ENCODE measurements at places on chromosomes 3 and 15.

DNA sequence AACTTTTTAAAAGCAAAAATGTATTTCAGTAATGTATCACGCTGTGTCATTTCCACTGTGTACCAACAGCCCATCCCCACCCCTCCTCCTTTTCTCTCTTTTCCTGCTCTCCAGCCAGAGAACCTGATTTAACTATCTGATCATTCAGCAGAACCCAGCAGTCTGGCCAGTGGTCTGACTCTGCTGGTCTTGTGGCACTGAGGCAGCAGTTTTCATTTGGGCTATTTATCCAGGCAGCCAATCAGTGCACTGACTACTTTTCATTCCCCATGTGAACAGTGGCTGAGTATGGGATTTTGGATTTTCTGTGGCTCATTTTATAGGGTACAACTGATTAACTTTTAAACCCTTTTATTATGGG is 56.3 kb downstream of the GPR171 start:
- no peak for DNase-seq

- peak; percentile 42 for DNase-seq
These were observed 427.5 kb downstream of the VGLL3 start for GRCh38 chr3:86563400-86563970.

- DNase-seq: peak; percentile 72
These were observed 42.5 kb downstream of the CHCHD6 start for GRCh38 chr3:126746395-126747177.

GRCh38 chr15:61657461-61657860 is 402.8 kb downstream of the VPS13C start:
- no peak for DNase-seq

DNA sequence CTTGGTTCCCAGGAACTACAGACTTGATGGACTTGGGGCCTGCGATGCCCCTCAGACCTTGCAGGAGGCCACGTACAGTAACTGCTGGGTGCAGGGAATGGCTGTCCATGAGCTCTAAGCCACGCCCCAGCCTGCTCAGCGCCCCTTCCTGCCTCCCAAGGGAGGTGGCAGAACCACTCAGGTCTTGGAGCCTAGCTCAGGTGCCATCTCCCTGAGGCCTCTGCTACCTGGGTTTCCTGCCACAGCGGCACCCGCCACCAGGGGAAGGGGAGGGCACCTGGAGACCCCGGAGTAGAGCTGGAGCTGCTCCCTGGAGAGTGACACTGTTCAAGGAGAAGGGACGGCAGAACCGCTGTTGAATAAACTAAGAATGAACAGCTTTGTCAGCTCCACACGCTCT is 77.8 kb upstream of the RPL32 start:
- no peak for DNase-seq

GRCh38 chr3:52532517-52532837 is 1.2 kb downstream of the NT5DC2 start:
- DNase-seq: peak; percentile 62

- no peak for DNase-seq
These were observed 66.5 kb downstream of the NME9 start for GRCh38 chr3:138263104-138263503.

GRCh38 chr3:31027914-31028313 is 133.5 kb upstream of the GADL1 start:
- no peak for DNase-seq

GRCh38 chr3:134476306-134476705 is 9.5 kb downstream of the ANAPC13 start:
- no peak for DNase-seq

DNA sequence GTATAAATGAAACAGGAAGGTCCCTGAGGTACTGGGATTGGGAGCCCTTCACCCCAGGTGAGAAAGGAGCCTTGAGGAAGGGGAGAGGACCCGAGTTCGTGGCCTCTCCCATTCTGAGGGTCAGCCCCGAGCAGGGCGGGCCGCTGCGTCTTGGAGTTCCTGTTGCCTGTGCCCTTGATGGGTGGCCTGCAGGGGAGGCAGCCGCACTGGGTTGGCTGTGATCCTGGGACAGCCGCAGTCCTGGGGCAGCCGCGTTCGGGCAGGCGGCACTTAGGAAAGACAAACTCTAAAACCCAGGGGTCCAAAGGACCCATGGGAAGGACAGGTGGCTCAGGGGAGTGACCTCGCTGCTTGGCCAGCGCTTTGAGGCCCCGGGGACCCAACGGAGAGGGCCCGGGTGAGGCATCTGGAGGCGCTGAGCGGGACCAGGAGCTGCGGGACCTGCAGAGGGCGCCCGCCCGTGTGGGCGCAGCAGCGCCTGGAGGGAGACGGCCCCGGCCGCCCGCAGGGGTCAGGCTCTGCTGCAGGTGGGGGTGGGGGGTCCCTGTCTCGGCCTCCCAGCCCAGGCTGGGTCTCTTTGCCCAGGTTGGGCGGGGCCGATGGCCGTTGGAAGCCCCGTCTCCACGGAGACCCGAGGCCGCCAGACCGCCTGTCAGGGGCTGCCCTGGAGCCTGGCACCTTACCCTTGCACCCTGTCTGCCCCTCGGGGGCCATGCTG is 65.1 kb downstream of the HMCES start:
- DNase-seq: no peak

GRCh38 chr3:66406163-66406562 is 94.7 kb downstream of the LRIG1 start:
- DNase-seq: no peak

GRCh38 chr3:181711325-181712135 is at the start of gene SOX2:
Gene SOX2, plus strand, starts transcription at chr3:181711925. Its CDS starts 436 bp downstream, at chr3:181712361.
- peak; percentile 88 for DNase-seq

GRCh38 chr15:63943829-63944680 is 102.2 kb downstream of the DAPK2 start:
- no peak for DNase-seq

DNA sequence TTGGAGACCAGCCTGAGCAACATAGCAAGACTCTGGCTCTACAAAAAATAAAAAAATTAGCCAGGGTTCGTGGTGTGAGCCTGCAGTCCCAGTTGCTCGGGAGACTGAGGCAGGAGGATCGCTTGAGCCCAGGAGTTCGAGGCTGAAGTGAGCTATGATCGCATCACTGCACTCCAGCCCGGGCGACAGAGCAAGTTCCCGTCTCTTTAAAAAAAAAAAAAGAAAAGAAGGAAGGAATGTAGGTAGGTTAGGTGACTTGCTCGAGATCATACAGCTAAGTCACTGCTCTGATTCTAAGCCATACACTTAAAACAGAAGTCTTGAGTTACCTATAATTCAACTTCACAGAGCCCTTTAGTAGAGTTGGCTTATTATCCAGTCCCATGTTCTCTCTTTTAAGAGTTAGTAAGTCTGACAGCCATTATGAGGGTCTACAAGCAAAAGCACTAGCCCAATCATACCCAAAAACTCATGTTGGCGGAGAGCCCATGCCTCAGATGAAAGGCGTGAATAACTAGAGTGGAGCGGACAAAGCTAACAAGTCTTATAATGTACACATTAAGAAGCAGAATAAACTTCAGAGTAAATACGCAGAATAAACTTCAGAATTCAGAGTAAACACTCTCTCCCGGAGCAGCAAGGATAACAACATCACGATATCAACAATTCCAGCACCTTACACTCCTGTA is 768 bp downstream of the AAGAB start:
- peak; percentile 11 for DNase-seq

GRCh38 chr15:57625703-57626448 is 34.2 kb downstream of the MYZAP start:
- DNase-seq: no peak

- no peak for DNase-seq
These were observed 38.4 kb downstream of the LARP6 start for GRCh38 chr15:70815604-70816003.

DNA sequence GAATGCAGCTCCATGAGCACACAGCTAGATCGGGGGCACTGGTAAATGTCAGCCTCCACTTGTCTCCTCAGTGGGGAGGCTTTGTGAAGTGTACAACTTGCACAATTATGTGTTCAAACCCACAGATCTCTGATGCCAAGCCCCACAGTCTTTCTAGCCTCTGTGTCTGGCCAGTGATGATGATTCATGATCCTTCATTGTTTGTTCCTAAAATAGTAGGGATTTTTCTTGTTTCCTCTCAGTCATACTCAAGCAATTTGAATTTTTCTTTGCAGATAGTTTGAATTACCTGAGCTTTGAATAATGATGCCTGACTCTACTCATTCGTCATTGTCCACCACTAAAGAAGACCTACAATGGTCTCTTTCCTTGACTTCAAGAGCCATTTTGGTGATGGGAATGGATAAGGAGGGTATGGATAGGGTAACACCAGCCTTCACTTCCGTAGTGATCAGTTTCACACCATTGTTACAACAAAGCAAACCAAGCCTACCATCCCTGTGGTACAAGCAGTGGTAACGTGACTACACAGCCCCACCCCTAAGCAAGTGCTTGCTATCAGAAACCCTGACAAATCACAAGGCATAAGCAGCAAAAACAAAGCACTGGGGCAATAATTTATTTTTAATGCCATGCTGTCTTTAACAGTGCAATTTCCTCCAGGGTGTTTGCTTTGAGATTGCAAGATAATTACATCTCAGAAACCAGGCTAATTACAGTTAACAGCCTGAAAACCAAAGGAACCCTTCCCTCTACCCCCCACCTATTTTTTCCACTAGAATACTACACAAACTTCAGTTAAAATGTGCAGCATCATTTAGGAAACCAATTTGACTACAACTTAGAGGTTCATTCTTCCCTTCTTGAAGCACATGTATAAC is 114.1 kb upstream of the PPP2R3A start:
- no peak for DNase-seq

DNA sequence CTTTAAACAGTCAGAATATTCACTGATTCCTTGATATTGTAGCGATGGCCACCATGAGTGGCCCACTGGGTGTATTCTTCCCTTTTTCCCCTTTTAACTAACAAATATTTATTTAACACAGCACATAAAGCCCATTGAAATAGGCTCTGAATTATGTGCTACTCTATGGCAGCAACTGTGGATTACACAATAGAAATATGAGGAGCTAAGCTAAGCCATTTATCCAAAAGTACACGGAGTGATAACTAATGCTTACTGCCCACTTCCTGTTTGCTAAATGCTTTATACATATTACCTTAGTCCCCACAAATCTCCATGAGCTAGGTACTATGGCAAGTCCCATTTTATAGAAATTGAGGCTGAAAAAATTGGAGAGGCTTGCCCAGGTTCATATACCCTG is 17.9 kb downstream of the ILDR1 start:
- no peak for DNase-seq

- no peak for DNase-seq
These were observed 1.4 kb downstream of the ARL14 start for GRCh38 chr3:160678292-160678842.

- DNase-seq: no peak
These were observed 118.8 kb upstream of the AZI2 start for GRCh38 chr3:28467414-28467813.

- DNase-seq: no peak
These were observed 308.5 kb upstream of the ARRDC4 start for GRCh38 chr15:97652041-97652440.

DNA sequence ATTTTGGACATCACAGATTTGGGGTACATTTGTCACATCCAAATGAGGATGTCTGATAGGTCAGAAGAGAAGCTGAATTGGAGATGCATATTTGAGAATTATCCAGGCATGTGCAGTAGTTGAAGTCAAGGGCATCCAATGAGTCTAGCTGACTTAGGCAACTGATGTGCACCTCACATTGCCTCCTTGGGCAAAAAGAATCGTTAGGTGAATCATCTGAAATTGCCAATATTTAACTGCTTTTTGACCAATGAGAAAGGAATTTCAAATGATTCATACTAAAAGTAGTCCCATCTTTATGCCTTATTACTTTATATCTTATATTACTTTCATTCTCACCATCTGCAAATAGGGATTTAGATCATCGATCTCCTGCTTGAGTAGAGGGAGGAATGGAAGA is 117.7 kb downstream of the CD47 start:
- DNase-seq: no peak

GRCh38 chr15:79657722-79658121 is 225.6 kb downstream of the MINAR1 start:
- DNase-seq: no peak

DNA sequence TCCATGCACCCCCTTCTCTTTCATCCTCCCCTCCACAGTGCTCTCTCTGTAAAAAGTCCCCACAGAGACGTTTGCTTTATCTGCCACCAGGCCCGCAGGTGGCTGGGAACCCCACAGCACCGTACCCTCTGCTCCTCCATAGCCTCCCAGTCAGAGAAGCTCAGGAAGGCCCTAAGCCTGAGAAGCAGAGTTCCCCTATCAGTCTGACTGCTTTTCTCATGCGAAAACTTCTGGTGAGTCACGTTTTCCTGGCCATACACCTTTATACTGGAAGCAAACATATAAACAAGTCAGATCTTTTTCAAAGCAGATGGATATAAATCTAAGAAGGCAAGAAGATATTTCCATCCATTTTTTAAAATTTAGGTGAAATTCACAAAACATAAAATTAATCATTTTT is 51.5 kb upstream of the MEF2A start:
- no peak for DNase-seq

- DNase-seq: no peak
These were observed 211.9 kb downstream of the EBLN2 start for GRCh38 chr3:73273341-73273740.

GRCh38 chr3:176661432-176661964 is 535.8 kb downstream of the TBL1XR1 start:
- no peak for DNase-seq

GRCh38 chr3:22893644-22894325 is 309.3 kb upstream of the UBE2E2 start:
- no peak for DNase-seq

DNA sequence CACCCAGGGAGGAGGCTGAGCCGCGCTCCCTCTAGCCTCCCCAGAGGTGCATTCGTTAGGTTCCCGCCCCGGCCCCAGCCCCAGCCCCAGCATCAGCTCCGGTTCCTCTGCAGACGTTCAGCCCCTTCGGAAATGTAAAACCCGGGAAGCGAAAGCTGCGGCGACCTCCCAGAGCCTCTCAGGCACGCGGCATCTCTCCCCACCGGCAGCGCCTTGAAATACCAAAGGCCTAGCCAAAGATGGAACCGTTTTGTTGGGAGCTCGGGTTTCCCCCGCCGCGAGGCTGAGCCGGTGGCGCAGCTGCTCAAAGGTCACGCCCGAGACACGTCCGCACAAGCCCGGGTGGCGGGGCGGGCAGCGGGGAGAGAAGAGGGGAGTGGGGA is 77.8 kb upstream of the HES1 start:
- DNase-seq: peak; percentile 71

DNA sequence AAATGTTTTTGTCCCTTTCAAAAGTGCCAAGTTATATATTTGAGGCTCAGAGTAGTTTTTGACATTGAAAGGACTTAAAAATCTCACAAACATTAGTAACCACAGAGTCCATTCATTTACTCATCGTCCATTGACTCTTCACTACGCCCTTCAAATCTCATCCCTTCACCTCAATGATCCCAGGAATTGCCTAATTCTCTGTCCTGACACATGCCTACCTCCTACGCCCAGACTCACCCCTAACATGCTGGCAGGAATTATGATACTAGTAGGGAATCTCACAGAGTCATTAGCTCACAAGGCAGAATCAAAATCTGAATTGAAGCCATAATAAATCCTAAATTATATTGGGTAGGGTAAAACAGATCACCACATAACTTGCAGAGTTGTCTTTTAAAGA is 410.1 kb downstream of the RAP2B start:
- no peak for DNase-seq

GRCh38 chr3:71905426-71905825 is 120.5 kb upstream of the PROK2 start:
- DNase-seq: no peak
